GM04504 (cell line): ENCODE measurements at places on chromosomes 2 and 18.

DNA sequence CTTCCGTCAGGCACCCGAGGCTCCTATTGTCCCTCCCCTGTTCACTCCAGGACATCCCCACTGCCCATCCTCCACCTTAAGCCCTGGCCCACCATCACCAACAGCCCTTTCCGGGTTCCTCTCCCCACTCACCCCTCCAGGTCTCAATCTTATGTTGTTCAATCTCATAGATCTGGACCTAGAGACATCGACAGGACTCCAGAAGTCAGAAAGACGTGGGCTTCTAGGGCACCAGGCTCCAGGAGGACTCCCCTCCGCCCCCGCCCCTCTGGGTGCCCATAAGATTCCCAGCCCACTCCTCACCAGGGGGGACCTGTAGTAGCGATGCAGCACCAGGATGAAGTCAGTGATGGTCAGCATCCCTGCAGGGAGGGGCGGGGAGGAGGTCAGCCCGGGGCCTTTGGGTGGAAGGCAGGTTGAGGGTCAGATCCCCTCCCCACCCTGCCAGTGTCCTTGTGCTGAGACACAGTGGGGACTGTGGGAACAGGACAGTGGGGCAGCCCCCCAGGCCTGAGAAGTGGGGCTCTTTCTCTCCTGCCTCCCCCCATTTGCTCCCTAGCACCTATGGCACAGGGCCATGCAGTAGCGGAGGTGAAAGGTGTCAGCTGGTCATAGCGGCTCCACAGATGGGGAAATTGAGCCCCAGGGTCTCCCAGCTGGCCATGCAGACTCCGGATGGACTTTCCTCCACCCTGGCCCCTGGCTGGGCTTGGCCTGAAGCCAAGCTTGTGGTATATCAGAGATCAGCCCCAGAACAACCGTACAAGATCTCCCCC lies 3.7 kb downstream of the PRKAG3 start:
- no peak for DNase-seq

GRCh38 chr2:38533757-38534545 lies 68.8 kb downstream of the HNRNPLL start:
- no peak for DNase-seq

GRCh38 chr2:200456567-200456966 lies 53.3 kb downstream of the KCTD18 start:
- DNase-seq, result no peak

DNA sequence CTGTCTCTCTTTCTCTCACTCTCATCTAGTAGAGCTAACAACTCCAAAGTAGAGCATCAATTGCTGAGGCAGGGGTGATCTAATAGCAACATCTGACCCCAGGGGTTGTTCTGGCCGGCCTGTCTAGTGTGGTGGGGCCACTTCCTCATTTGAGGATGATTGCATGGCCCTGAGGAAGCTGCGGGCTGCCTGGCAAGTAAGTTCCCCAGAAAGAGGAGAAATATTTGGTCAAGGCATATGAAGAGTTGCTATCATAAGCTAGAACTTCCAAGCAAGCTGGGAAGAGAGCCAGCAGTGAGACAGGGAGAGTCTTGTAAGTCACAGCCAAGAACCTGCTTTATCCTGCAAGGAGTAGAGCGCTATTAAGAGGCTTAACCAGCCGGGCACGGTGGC lies 50.8 kb upstream of the TMEM87B start:
- no peak for DNase-seq

DNA sequence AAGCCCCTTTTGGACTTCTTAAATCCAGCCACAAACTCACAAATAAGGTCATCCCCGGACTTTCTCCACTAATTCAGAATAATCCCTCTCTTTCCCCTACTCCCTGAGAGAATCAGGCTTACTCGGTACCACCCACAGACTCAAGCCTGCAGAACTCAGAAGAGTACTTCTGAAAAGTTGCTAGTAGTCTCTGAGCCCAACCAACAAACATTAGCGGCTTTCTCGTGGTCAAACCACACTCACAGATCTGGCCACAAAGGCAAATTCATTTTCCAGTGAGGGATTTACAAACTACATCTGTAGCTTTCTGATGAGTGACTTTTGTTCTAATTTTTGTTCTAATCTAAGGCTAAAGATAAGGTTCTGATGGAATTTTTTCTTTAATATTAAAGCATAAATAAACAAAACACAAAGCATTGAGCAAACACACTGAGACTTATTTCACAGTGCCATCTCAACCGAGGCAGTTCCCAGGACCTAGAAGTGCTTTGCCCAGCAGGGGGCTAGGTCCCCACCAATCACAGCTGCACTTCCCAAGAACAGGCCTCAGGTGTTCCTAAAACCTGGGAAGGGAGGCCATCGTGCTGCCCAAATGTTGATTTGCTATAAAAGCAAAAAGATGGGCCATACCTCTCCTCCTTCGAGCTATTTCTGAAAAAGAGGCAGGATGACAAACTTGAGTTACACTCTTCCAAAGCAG lies 110.7 kb downstream of the COLEC12 start:
- DNase-seq, result no peak

DNA sequence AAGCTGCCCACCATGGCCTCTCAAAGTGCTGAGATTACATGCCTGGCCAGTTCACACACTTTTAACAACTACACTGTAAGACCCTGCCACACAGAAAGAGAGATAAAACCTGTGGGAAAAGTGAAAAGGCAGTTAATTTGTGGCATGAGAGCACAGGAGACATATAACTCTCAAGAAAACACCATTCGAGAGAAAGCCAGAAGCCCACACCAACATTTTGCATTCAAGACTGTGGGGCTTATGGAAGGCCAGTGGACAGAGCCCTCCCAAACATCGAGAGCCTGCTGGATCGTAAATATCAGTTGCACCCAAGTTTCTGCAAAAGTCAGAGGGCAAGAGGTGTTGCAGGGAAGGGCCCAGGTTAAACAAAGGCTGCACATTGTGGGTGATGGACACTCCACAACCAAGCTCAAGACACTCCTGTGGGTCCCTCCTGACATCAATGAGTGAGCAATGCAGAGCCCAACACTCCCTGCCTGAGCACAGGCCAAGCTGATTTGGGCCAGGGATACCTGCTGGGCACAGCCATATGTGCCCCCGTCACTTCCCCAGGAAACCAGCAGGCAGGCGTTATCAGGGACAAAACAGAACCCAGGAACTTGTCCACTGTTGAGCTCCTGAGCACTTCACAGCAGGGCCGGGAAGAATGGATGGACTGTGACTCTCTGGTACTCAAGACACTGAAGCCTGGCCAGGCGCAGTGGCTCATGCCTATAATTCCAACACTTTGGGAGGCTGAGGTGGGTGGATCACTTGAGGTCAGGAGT lies 114.4 kb downstream of the ZFP36L2 start:
- DNase-seq, result no peak
